ENCODE measurements at places on chromosomes 1 and 21.

DNA sequence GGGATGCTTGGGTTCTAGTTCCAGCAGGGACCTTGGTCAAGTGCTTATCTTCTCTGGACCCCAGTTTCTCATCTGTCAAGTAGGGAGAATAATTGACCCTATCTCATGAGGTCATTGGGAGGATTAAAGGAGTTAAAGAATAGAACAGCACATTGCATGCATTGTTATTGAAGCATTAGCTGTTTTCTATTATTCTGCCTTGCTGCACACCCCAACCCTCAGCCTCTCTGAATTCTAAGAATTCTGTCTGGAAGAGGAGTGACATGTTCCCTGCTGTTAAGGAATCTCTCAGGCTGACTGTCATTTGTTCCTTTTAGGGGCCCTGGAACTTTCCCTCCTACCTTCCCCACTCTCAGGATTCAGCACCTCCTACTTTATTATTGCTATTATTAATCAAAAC is 73.9 kb downstream of the NENF start:
- DNase-seq, result no peak

- DNase-seq, result no peak
Measured at GRCh38 chr21:25343774-25344545, 263.3 kb downstream of the MRPL39 start.

DNA sequence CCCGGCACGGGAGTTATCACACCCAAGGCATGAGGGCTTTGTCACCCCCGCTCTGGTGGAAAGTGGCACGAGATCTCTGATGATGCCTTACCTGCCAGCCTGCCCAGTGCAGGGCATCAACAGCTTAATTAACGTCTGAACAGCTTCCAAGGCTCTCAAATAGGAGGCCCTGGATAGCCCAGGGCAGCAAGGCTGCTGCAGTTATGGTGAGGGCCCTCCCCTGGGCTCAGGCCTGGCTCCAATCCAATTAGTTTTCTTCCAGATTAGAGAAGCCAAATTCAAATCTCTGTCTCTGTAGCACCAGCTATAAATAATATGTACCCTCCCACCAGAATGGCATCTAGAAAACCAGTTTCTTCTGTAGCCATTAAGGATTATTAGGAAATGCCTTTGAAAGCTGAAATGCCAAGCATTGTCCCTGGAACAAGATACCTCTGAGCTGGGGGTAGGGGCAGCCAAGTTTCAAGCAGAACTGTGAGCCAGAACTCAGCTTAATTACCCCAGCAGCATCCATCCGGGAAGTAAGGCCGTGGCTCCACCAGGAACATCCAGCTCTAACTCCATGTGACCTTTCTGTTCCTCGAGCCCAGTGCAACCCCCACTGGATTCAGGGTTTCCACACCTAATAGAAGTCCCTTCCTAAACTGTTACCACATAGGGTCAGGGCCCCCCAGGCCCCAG is 12.5 kb downstream of the QSOX1 start:
- DNase-seq, result no peak

DNA sequence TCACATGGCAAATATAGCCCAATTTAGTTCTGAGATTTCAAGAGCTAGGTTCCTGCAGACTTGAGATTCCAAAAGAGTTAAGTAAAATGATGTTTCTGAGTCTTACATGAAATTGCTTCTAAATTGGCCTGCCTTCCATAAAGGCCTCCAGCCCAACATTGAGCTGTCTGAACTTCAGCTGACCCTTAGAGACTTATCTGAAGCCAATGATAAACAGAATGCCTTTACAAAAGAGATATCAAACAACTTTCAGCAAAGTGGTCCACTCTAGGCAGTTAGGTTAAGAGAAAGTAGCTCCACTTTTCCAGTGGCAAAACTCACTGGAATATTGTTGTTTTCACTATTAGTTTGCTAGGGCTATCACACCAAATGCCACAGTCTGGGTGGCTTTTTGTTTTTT is 6.3 kb upstream of the RC3H1 start:
- no peak for DNase-seq

DNA sequence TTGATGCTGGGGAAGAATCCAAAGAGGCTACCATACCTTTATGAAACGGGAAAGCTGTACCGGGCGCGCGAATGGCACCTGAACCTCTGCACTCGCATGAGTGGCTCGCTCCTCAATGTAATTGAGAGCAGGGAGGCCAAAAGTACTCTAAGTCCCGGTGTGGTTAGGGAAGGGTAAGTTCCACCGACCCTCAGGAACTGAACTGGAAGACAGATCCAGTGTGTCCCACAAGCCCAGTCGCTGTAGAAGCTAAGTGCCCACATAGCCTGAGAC is 1.0 kb downstream of the GATAD2B start:
- DNase-seq, result no peak

GRCh38 chr1:13836136-13836535 is 136.1 kb downstream of the PRDM2 start:
- no peak for DNase-seq

- no peak for DNase-seq
Measured at GRCh38 chr1:185063719-185064118, 18.4 kb downstream of the RNF2 start.

- DNase-seq, result no peak
Measured at GRCh38 chr1:157119448-157119847, 18.7 kb downstream of the ETV3 start.

GRCh38 chr1:201653233-201653632 is 114.3 kb downstream of the NAV1 start:
- no peak for DNase-seq

DNA sequence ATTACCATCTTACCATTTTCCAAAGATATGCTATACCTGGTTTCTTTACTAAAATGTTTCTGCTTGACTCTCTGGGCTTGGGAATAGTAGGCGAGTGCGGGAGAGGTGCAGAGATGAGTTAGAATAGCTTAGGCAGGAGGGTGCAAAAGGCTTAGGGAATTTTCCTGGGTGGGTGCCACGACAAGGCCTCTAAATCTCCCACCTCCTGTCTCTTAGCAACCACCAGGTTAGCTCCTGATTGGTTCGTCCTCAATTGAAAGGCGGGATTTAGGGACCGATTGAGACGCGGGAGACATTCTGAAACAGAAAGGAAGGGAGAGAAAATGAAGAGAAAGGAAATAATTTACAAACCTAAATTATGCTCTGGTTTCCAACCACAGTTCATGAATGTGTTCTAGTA is 3.1 kb downstream of the ACKR1 start:
- DNase-seq, result no peak

DNA sequence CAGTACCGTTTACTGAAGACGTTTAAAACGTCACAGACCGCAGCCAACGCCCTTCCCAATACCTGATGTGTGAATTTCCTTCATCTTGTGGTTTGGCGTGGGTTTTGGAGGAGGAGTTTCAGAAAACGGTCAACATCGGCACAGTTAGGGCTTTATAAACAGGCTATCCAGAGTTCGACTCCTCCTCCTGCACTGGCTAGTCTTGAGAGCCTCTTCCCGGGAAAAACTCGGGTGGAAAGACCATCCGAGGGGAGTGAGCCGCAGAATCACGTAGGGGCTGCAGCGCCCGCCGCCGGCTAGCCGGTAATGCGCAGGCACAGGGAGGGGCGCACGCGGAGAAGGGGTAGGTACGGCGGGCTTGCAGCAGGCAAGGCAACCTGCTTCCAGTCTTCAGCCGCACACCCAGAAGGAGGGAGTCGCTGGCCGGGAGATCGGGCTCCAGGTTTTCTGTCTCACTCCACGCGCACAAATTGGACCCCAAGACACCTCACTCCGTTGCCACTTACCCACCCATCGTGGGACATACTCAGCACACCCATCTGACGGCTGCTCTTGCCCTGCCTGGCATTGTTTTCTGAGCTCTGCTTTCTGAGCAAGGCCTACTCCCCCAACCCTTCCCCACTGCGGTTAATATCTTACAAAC is 25.4 kb downstream of the SLC19A2 start:
- peak; percentile 22 for DNase-seq

DNA sequence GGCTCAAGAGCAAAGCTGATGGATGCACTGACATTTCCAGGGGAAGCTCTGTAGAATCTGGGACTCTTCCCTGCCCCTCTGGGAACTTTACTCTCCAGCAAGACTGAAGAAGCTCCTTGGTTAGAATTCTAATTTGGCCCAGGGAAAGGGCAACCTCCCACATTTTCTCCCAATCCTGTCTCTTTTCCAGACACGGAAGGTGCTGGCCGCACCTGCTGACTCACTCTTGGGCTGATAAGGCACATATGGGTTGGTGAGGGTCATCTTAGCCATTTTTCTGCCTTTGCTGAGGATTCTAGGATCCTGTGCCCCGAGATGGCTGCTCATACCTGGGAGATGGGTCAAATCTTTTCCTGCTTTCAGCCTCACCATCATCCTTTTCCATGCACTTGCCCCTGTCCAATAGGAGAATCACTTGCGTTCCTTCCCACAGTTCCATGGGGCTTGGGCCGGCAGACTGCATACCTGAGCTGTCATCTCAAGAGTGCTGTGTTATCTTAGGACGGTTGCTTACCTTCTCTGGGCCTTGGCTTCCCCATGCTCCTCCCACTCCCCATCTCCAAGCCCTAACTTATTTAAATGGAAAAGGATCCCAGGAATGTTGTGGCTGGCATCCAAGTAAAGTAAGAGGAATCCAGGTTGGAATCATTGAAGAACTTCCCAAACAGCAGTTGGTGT is 1.3 kb downstream of the TINAGL1 start:
- DNase-seq, result no peak

- DNase-seq, result no peak
Measured at GRCh38 chr1:154427173-154428139, 22.3 kb downstream of the IL6R start.

- DNase-seq, result no peak
Measured at GRCh38 chr1:23865543-23865930, 2.6 kb downstream of the FUCA1 start.

GRCh38 chr1:4603295-4604110 is 50.9 kb upstream of the AJAP1 start:
- DNase-seq, result no peak

GRCh38 chr1:51732701-51733425 is 116.0 kb downstream of the OSBPL9 start:
- DNase-seq, result no peak

DNA sequence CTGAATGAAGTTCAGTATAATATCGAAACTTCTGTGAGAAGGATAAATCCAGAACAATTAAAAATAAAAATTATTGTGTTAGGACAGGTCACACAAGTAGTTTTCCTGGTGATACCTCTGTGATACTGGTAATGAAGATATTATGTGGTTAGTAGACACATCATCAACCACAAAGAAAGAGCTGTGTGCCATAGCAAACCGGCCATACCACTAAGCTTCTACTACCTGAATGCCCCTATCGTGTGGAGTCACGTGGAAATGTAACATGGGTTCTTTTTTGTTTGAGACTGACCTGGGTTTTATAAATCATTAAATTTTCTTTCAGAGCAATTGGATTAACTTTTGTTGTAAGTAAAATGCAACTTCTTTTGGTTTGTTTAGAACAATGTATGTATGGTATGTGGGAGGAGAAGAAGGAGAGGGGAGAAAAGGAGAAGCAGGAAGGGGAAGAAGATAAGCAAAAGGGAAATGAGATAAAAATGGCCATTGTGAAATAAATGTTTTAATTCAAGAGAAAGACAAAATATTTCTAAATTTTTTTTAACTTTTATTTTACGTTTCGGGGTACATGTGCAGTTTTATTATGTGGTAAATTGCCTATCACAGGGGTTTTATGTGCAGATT is 58.2 kb upstream of the LRRC8B start:
- no peak for DNase-seq

DNA sequence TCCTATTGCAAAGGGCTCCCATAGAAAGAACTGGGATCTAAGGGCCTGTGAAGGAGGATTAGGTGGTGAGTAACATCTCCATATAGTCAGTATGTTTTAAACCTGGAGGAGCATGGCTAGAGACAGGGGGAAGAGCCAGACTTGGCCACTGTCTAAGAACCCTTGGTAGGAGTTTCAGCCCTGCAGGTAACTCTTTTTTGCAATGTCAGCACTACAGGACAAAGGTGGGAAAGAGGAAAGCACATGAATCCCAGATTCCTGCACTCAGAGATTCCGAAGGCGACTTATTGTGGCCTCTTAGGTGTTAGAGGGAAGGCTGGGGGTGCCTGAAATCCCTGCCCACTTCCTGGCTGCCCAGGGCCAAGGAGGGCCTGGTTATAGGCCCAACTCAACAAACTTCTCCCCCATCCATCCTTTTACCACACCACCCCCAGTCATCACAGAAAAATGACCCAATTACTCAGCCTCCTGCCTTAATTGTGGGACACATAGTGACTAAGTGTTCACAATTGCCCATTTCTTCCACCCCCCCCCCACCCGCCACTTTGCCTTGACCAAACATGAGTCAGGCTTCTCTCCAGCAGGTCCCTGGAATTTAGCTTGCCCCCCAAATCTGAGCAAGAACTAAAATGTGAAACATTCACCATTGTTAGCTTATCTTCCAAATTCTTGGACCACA is 1.9 kb upstream of the NTNG1 start:
- no peak for DNase-seq

- peak; percentile 33 for DNase-seq
Measured at GRCh38 chr1:181135437-181135731, 46.9 kb downstream of the IER5 start.

- DNase-seq, result peak; percentile 38
Measured at GRCh38 chr21:42781150-42781970, 98.0 kb downstream of the WDR4 start.

DNA sequence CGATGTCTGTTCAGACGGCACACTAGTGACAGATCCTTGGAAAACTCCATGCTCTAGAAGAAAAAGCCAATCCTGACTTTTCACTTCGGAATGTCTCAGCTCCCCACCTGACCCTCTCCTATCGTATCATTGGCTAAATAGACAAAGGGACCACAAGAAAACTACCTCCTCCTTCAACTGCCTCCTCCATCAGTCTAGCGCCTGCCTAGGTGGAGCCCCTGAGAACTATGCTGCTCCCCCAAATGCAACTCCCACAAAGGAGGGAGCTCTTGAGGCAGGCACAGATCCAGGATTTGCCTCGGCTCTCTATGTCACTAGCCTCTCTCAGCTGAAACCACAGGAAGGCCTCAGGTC is 148.4 kb downstream of the TOMM20 start:
- no peak for DNase-seq

GRCh38 chr1:106944721-106945120 is 111.8 kb upstream of the PRMT6 start:
- DNase-seq, result no peak

GRCh38 chr1:117818456-117818855 is 111.0 kb downstream of the GDAP2 start:
- DNase-seq, result no peak

DNA sequence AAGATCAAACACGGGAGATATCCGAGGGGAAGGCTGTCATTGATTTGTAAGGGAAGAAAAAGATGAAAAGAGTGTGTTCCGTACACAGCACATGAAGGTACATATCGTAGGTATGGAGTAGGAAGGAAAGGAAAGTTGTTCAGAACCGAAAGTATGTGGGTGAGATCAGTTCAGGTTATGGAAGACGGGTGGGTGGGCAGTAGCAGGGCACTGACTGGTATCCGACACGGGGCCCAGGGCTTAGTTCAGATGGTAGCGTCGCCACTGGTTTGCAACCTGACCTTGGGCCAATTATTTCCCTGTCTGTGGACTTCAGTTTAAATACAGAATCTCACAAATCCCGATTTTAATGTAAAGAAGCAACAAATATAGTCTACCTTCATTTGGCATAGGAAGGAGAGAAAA is 27.8 kb upstream of the A3GALT2 start:
- DNase-seq, result peak; percentile 32

DNA sequence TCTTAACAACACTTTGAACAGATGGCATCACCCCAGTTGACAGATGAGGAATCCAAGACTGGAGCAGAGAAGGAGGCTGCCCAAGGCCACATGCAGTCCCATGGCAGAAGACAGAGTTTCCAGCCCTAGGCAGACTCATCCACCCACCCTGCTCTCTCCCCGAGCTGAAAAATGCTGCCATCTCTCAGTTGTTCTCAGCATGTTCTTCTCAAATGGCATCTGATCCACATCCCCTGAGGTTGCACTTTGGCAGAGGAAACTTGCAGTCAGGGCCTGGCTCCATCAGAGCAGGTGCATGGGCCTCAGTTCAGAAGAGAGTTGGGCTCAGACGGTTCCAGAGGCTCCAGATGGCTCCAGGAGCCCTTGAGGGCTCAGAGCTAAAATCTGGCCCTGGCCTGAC is 709.4 kb downstream of the MATN1 start:
- DNase-seq, result no peak
